ENCODE measurements at places on chromosomes 7 and 10. TPM values are rescaled to one million over a fixed set of nuclear protein-coding genes. Genes with fewer than 3 reads are reported as not detected.

DNA sequence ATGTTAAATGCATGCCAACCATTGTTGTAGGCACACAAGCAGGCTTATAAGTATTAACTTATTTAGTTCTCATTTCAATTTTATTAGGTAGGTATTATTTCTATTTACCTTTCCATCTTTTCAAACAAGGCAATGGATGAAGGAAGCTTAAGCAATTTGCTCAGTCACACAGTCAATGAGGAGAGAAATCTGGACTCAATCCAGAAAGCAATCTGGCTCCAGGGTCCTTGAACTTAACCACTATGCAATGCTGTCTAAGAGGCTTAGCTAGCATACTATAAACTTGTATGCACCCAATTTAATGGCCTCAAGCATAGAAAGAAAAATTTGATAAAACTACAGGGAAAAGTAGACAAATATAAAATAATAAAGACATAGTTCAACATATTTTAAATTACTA lies 88.6 kb downstream of the VWDE start:
- peak; percentile 67 for DNase-seq

- no peak for DNase-seq
These were observed 62.3 kb upstream of the CCDC6 start for GRCh38 chr10:59968705-59969104.

DNA sequence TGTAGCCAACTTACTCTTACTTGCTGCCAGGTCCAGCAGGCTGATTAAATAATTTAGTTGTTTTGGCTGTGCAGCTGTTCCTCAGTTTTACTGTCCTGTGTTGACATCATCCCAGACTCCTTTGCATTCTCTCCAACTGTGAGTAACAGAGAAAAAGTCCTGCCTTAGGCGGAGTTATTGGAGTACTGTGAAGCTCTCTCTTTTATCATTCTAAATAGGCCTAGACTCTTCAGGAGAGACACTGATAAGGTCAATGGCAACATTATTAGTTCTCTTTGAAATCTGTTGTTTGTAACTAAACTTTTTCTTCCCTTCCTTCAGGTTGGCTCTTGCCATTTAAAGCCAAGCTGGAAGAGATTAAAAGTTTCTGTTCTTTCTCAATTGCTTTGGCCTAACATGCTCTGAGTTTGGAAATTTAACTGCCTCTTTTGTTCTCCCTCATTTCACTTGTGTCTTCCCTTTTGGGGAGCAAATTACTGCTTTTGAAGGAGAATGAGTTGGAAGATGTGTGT lies 215.7 kb upstream of the CSTF2T start:
- no peak for DNase-seq

INHBA gene
- 0.63 TPM for polyA plus RNA-seq
